ENCODE measurements at places on chromosomes 2 and 18. TPM values are rescaled to one million over a fixed set of nuclear protein-coding genes. Genes with fewer than 3 reads are reported as not detected.
A peak's percentile ranks its signal among the peaks of the same experiment; 100 is the strongest.

Gene SKOR2
- total RNA-seq: 0.34 TPM

Gene SUMO1
- 172 TPM for total RNA-seq

Gene POMC
- total RNA-seq: 4.4 TPM

Gene METTL5
- total RNA-seq: 90.4 TPM

Gene HRH4
- not detected for total RNA-seq

Gene GULP1
- 75.1 TPM for total RNA-seq

Gene ACOXL
- total RNA-seq: 15.8 TPM

Gene LYPD6B
- 1.6 TPM for total RNA-seq

Gene KCNJ3
- total RNA-seq: 0.69 TPM

Gene KCNIP3
- 2.1 TPM for total RNA-seq

DNA sequence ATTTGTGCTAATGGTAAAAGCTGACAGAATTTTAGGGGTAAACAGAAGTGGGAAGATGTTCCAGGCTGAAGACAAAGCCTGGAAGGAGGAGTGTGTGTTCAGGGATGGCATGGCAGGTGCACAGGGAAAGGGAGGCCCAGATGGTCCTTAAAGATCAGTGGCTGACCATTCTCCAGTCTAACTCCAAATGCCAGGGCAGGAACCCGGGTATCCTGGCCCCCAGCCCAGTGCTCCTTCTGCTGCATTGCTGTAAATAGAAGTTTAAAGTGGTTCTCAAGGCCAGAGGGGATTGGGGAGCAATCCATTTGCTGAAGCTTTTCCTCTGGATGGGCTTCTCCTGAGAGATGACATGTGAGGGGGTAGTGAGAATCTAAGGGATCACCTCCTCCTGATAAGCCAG, 158.6 kb downstream of the CTIF start:
- no peaks in the 10 kb centered on the region for H3K36me3 ChIP-seq
- H3K27ac ChIP-seq: no peak overlapping the region
- no peak overlapping the region for H3K4me3 ChIP-seq
- H3K4me1 ChIP-seq: no peaks in the 10 kb centered on the region
- no peaks in the 10 kb centered on the region for H3K27me3 ChIP-seq
- no peak for DNase-seq

DNA sequence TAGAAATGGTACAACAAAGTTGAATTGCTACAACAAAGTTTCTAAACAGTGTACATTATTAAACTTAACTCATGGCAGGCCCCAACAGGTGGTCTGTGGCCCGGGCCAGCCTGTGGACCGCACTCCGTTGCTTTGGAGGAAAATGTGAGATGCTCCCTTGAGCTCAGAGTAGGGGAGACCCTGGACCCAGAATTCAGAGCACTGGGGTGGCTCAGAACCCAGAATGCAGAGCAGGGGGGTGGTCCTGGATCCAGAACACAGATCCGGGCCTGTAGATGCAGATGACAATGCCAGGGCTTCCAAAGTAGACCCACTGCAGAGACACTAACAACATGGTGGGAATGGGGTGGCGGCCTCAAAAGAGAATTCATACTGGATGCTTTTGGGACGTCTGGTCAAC, 311.0 kb downstream of the NDUFA10 start:
- peaks cover 8% of the 10 kb centered on the region for H3K36me3 ChIP-seq
- no peak overlapping the region for H3K27ac ChIP-seq
- H3K4me3 ChIP-seq: no peak overlapping the region
- H3K4me1 ChIP-seq: 0 out of 2 replicates have a peak, but pooled peaks cover 6% of the 10 kb centered on the region

GRCh38 chr18:50509012-50509411, 50.9 kb upstream of the MAPK4 start:
- H3K4me3 ChIP-seq: no peak overlapping the region
- peaks cover 7% of the 10 kb centered on the region for H3K4me1 ChIP-seq
- no peaks in the 10 kb centered on the region for H3K36me3 ChIP-seq
- no peak overlapping the region for H3K27ac ChIP-seq

GRCh38 chr2:149972066-149972465, 384.5 kb upstream of the MMADHC start:
- no peak for DNase-seq
- H3K4me3 ChIP-seq: no peak overlapping the region
- no peaks in the 10 kb centered on the region for H3K4me1 ChIP-seq
- peaks cover 10% of the 10 kb centered on the region for H3K36me3 ChIP-seq

DNA sequence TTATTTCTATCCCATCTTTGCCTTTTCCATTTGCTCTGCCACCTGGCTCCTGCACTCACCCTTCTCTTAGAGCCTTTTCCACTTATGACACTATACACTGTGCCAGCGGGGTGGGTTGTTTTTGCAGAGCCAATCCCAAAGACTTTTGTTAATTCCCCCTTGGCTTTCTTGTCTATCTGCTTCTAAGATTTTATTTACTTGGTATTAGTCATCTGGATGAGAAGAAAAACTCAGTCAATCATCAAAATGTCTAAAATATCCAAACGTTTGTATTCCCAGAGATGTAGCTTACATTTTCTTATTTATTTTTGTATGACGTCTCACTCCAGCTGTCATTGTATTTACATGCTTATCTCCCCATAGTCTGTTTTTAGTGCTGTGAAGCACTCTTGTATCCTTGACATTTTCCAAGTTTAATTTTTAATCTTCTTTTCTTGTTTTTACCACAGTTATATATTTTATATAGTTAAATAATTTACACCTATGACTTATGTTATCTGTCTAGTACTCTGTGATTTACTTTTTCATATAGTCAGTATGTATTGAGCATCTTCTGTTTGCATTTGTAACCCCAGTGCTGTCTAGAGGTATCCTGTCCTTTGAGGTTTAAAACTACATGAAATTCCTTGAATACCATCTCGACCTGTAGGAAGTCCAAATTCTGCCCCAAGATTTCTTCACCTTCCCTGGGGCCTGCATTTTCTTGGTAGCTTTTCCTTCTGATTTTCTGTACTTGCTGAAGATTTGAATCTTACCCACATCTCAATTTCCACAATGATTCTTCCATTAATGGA, 55.1 kb downstream of the COL4A3 start:
- H3K4me1 ChIP-seq: peaks cover 9% of the 10 kb centered on the region
- no peak overlapping the region for H3K4me3 ChIP-seq
- no peak for DNase-seq
- no peaks in the 10 kb centered on the region for H3K36me3 ChIP-seq
- H3K27me3 ChIP-seq: no peaks in the 10 kb centered on the region
- 0 out of 2 replicates have a peak overlapping the region, but pooled peaks have one; percentile 23 for H3K27ac ChIP-seq

- H3K27me3 ChIP-seq: no peaks in the 10 kb centered on the region
- peaks cover 33% of the 10 kb centered on the region for H3K4me1 ChIP-seq
- no peak for DNase-seq
- peaks cover 24% of the 10 kb centered on the region for H3K36me3 ChIP-seq
- peak overlapping the region; percentile 72 for H3K27ac ChIP-seq
Measured at GRCh38 chr2:208256192-208256782, 1.4 kb upstream of the IDH1 start.

DNA sequence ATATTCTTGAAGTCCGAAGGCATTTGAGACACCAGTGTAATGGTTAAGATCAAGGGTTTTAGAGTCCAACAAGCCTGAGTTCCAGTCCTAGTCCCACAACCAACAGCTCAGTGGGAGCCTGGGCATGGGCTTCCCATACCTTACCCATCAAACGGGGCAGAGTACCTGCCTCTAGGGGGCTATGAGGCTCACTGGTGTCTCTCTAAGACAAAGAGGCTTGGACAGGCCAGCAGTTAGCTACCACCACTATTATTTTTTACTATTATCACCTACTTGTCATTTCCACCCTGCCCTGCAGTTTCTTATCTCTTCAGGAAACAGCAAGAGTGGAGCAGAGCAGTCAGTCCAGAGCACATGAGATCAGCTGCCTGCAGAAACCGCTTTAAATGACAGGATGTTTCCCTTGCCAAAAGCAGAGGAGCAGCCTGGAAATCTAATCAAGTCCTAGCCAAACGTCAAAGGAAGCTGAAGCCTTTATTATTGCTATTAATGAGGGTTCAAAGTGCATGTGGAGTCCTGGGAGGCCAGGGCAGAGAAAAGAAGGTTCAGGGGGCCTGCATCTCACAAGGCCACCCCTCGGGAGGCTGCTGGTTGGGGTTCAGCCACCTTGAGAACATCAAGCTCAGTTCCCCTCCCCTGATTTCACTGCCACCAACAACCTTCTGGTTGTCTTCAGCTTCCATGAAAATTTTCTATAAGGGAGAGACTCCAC, 66.6 kb downstream of the STPG4 start:
- no peak for DNase-seq
- peaks cover 16% of the 10 kb centered on the region for H3K27me3 ChIP-seq
- no peak overlapping the region for H3K27ac ChIP-seq
- no peaks in the 10 kb centered on the region for H3K36me3 ChIP-seq
- H3K4me3 ChIP-seq: no peak overlapping the region

DNA sequence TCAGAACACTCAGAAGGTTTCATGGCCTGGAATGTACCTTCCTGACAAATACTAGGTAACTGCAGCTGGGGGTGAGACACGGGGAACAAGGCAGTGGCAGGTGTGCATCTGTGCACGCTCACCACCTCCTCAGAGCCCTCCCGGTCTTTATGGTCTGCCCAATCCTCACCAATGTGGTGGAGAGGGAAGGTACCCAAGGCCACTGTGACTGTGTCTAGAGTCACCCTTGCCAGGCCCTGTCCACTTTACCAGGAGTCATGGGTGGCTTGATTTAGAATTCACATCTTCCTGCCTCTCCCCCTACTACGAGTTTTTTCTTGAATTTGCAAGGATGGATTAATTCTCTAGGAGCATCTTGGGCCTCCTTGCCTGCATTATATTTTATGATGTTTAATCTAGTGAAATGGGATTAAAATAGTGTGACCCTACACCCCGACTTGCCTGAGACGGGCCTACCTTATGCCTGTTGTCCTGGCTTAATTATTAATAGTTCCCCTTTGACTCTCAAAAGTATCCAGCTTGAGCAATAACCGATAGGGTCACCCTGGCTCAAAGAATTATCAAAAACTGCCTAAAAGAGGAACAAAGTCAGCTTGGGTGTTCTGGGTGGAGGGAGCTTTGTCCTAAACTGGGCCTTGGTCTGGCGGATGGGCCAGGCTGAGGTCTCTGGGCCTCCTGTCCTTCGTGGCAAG, 56.5 kb downstream of the ACAA2 start:
- H3K4me3 ChIP-seq: no peak overlapping the region
- no peaks in the 10 kb centered on the region for H3K36me3 ChIP-seq
- H3K27me3 ChIP-seq: no peaks in the 10 kb centered on the region
- H3K4me1 ChIP-seq: peaks cover 50% of the 10 kb centered on the region

DNA sequence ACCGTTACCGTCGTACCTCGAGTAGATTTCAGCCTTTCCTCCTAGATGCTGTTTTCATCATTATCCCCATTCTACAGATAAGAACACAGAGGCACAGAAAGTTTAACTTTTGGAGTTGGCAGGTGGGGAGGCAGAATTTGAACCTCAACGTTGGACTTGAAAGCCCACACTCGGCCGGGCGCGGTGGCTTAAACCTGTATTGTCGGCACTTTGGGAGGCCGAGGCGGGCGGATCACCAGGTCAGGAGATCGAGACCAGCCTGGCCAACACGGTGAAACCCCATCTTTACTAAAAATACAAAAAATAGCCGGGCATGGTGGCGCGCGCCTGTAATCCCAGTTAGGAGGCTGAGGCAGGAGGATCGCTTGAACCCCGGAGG, 11.5 kb downstream of the CATIP start:
- DNase-seq: no peak
- peaks cover 6% of the 10 kb centered on the region for H3K4me1 ChIP-seq
- H3K36me3 ChIP-seq: no peaks in the 10 kb centered on the region
- peak overlapping the region; percentile 77 for H3K4me3 ChIP-seq
- no peaks in the 10 kb centered on the region for H3K27me3 ChIP-seq
- no peak overlapping the region for H3K27ac ChIP-seq

GRCh38 chr2:235911125-235911524, 257.1 kb downstream of the GBX2 start:
- H3K27me3 ChIP-seq: peaks cover 7% of the 10 kb centered on the region
- DNase-seq: no peak
- H3K36me3 ChIP-seq: peaks cover 25% of the 10 kb centered on the region
- H3K27ac ChIP-seq: no peak overlapping the region
- no peak overlapping the region for H3K4me3 ChIP-seq

- peaks cover 7% of the 10 kb centered on the region for H3K27me3 ChIP-seq
- peak; percentile 36 for DNase-seq
- H3K27ac ChIP-seq: no peak overlapping the region
- H3K36me3 ChIP-seq: no peaks in the 10 kb centered on the region
Measured at GRCh38 chr2:170235860-170236679, 58.1 kb downstream of the MYO3B start.

DNA sequence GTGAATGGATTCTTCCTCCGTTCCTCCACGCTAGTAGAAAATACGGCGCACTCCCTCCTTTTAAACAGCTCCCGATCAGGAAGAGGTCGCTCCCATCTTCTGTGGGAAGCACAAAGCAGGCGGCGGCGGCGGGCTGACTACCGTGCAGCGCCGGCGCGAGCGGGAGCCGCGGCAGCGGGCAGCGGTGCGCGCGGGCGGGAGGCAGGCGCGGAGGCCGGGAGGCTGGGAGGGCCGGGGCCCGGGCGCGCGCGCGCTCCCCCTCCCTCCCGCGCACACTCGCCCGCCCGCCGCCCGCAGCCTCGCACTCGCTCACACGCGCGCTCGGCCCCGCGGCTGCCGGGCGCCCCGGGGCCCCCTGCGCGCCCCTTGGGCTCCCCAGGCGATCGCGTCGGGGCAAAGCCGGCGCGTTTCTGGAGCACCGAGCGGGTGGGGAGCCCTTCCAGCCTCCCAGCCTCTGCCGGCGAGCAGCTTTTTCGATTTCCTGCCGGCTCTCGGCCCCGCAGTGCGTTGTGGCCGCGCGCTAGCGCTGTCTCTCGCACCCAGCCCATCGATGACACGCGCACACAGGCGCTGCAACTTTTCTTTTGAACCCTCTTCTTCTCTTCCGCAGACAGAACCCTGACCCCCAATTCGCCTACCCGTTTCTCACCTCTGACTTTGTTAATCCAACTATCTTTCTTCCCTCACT, at the start of gene SLC8A1:
TSS of gene SLC8A1 (minus strand) at position 173 of the 688 bp plus-strand sequence.
- no peak within 1 kb of the TSS for H3K27ac ChIP-seq
- no peaks in the 10 kb centered on the region for H3K36me3 ChIP-seq
- H3K4me1 ChIP-seq: peaks cover 49% of the 10 kb centered on the region
- peaks cover 47% of the 10 kb centered on the region for H3K27me3 ChIP-seq
- H3K4me3 ChIP-seq: peak within 1 kb of the TSS; percentile 91

GRCh38 chr2:207041279-207041678, 102.0 kb downstream of the CPO start:
- DNase-seq: no peak
- H3K4me3 ChIP-seq: no peak overlapping the region
- no peaks in the 10 kb centered on the region for H3K36me3 ChIP-seq
- H3K27ac ChIP-seq: no peak overlapping the region

Measured in WTC11 (cell line).